ENCODE measurements at places on chromosomes 3 and 15.

GRCh38 chr3:169999433-169999832 is 32.8 kb downstream of the SEC62 start:
- no peak for DNase-seq

GRCh38 chr3:14431452-14431916 is 29.1 kb downstream of the SLC6A6 start:
- DNase-seq: peak; percentile 77

GRCh38 chr3:158774965-158775364 is 26.9 kb upstream of the MFSD1 start:
- no peak for DNase-seq

- DNase-seq: no peak
Observed at GRCh38 chr15:73175382-73175781, 123.1 kb downstream of the NEO1 start.

- DNase-seq: no peak
Observed at GRCh38 chr15:48631176-48631770, 14.2 kb downstream of the FBN1 start.

GRCh38 chr15:33279613-33280205 is 31.1 kb upstream of the RYR3 start:
- no peak for DNase-seq
